Cardiac fibroblast (primary cell): ENCODE measurements at places on chromosomes 12 and 14.

GRCh38 chr12:75814851-75815754, 216.5 kb downstream of the PHLDA1 start:
- DNase-seq, result peak; percentile 98

DNA sequence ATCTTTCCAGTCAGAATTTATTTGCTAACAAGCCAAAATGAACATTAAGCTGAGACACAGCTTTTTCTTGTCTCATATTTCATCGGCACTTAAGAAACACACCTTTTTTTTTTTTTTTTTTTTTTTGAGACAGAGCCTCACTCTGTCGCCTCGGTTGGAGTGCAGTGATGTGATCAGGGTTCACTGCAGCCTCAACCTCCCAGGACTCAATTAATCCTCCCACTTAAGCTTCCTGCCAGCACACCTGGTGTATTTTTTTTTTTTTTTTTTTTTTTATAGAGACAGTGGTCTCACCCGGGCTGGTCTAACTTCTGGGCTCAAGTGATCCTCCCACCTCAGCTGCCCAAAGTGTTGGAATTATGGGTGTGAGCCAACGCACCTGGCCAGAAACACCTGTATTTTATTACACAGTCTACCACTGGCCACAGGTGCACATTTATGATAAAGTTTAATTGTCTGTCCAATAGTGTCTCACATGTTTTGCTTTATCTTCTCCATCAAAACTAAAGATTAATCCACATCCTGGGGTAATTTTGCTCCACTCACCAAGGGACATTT, 62.7 kb downstream of the C2CD5 start:
- no peak for DNase-seq

DNA sequence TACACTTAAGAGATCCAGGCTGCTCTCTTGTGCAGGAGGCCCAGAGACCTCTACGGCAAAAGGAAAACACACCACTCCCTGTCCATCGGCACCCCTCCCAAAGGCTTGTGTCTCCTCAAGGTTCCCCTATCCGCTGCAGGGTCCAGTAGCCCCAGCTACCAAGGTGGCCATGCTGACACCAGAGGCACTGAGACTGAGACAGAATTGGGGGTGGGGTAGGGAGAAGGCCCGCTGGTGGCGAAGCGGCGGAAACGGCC, 590 bp downstream of the DDIT3 start:
- DNase-seq, result no peak

DNA sequence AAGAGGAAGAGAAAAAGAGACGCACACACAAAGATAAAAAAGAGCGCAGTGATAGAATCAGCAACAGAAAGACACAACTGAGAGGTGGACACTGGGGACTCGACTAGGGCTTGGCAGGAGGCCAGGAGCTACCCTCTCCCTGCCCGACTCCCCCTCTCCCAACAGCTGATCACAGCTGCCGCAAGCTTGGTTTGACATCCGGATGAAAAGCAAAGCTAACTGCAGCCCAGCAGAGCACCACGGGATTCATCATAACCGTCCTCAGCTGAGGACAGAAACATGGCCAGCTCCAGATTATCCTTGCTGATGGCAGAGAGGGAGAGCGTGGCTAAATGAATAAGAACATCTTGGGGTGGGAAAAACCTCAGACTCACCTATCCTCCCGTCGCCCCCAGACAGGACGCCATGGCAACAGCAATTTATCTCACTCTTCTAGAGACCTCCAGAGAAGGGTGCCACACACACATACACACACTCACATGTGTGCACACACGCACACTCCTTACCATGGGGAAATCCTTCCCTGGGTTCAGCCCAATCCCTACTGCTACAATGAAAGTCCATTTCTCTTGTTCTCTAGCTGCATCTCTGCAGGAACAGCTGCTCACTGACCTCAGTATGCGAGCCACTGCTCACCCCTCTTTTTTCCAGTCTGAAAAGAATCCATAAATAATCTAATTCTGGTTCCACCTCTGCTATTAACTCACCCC, 135.3 kb downstream of the NTF3 start:
- no peak for DNase-seq

DNA sequence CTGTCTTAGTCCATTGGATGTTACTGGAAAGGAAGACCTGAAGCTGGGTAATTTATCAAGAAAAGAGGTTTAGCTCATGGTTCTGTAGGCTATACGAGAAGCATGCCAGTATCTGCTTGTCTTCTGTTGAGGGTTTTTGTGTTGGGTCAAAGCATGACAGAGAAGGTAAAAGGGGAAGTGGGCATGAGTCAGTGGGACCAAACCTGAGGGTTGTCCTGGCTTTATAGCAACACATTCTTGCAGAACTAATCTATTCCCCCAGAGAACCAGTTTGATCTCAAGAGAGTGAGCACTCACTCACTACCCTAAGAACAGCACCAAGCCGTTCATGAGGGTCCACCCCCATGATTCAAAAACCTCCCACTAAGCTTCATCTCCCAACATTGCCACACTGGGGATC, 19.0 kb upstream of the KRAS start:
- no peak for DNase-seq

- DNase-seq, result no peak
Observed at GRCh38 chr14:92472860-92473259, 40.7 kb upstream of the RIN3 start.

- peak; percentile 70 for DNase-seq
Observed at GRCh38 chr12:19757317-19757877, 318.1 kb downstream of the AEBP2 start.

GRCh38 chr12:95583933-95584332, 32.7 kb upstream of the USP44 start:
- no peak for DNase-seq

DNA sequence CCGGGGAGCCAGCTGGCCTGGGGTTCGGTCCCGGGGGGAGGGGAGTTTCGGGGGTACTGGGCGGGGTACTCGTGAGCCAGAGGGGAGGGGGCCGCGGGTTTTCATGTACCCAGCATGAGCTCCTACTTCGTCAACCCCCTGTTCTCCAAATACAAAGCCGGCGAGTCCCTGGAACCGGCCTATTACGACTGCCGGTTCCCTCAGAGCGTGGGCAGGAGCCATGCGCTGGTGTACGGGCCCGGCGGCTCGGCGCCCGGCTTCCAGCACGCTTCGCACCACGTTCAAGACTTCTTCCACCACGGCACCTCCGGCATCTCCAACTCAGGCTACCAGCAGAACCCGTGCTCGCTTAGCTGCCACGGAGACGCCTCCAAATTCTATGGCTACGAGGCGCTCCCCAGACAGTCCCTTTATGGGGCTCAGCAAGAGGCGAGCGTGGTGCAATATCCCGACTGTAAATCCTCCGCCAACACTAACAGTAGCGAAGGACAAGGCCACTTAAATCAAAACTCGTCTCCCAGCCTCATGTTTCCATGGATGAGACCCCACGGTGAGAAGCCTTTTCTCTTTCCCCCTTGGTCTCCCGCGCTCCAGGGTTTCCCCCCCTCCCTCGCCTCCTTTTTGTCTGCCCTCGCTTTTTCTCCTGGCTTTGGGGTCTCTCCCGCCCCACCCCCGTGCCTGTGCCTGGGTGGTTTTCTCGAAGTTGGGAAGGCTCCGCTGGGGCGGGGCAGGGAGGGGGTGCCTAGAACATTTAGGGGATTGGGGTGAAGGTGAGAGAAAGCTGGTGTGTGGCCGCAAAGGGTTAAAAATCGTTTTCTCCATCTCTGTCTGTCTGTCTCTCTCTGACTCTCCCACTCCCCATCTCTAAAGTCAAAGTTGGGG, 627 bp downstream of the HOXC8 start:
- DNase-seq, result no peak

DNA sequence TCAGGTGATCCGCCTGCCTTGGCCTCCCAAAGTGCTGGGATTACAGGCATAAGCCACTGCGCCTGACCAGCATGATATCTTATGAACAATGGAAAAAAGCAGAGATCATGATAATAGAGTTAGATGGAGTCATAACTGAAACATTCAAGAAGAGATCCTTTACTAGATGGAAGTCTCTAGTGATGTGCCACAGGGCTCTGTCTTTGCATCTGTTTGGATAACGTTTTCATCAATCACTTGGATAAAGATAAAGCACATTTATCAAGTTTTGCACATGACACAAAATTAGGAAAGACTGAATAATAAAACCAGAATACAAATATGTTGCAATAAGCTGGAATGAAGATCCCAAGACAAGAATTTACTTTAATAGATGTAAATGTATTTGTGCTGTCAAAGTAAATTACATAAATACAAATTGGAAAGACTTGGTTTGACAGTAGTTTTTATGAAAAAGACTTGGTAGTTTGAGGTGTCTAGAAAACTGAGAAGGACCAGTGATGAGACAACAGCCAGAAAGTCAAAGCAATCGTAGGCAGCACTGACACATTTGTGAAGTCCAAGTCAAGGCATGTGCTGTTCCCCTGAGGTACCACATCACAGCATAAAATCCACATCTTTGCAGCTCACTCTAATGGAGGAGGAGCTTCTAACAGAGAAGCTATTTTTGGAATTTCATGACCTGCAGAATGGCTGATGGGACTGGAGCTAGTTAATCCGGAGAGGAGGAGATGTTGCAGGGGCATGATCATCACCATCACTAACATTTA, 28.5 kb downstream of the GPRC5A start:
- DNase-seq, result no peak

- DNase-seq, result no peak
Observed at GRCh38 chr14:22509751-22510300, 79.2 kb downstream of the DAD1 start.

GRCh38 chr12:121096199-121096798, 36.4 kb upstream of the P2RX7 start:
- no peak for DNase-seq

GRCh38 chr14:38366374-38366773, 110.5 kb upstream of the CLEC14A start:
- peak; percentile 51 for DNase-seq

DNA sequence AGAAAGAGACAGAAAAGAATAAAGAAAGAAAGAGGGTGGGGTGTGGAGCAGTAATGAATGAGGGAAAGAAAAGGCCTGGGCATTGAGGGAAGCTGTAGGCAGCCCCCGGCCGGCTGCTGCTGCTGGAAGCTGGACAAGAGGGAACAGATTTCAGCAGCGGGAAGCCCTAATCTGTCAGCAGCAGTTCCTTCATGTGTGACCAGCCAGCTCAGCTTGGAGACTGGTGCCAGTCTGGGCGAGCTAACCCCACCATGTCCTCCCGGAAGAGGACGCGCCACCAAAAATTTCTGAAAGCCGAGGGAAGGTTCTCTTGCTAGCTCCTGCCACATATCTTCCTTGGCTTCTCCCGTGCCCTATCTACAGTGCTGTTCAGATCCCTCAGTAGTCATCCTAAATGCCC, 236.8 kb downstream of the GRIN2B start:
- no peak for DNase-seq

GRCh38 chr12:44674875-44675274, 201.2 kb downstream of the NELL2 start:
- no peak for DNase-seq

DNA sequence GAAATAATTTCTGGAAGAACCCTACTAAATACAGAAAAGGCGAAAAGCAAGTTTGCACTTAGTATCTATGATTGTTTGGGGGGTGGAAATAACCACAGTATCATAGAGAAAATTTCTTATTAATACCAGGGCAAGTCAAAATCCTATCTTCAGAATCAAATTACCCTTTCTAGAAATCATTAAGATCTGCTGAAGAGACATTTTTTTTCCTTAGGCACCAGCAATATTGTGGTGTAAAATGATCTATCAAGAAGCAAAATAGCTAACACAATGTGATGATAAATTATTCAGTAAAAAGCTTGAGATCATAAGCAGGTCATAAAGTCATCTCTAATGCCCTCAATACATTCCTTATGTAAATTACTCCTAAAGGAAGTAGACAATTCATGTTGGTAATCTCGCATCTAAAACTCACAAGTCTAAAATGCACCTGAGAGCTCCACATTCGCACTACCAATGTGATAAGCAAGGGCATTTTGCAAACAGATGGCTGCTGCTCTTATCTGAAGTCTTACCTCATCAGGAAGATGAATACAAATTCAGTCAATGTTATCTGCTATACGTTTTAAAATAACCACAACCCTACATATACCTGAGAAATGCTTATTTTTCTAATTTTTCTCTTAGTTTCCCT, 14.6 kb downstream of the HEATR5A start:
- DNase-seq, result no peak

- no peak for DNase-seq
Observed at GRCh38 chr12:104643819-104644669, 187.3 kb downstream of the CHST11 start.

DNA sequence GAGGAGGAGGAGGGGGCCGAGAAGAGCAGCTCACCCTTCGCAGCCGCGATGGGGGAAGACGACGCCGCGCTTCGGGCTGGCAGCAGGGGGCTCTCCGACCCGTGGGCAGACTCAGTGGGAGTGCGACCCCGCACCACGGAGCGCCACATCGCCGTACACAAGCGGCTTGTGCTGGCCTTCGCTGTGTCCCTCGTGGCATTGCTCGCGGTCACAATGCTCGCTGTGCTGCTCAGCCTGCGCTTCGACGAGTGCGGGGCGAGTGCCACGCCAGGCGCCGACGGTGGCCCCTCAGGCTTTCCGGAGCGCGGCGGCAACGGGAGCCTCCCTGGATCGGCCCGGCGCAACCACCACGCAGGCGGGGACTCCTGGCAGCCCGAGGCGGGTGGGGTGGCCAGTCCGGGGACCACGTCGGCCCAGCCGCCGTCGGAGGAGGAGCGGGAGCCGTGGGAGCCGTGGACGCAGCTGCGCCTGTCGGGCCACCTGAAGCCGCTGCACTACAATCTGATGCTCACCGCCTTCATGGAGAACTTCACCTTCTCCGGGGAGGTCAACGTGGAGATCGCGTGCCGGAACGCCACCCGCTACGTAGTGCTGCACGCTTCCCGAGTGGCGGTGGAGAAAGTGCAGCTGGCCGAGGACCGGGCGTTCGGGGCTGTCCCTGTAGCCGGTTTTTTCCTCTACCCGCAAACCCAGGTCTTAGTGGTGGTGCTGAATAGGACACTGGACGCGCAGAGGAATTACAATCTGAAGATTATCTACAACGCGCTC, 745 bp downstream of the TRHDE start:
- no peak for DNase-seq
